HCT116 (cell line): ENCODE measurements at places on chromosomes 5 and 9.

DNA sequence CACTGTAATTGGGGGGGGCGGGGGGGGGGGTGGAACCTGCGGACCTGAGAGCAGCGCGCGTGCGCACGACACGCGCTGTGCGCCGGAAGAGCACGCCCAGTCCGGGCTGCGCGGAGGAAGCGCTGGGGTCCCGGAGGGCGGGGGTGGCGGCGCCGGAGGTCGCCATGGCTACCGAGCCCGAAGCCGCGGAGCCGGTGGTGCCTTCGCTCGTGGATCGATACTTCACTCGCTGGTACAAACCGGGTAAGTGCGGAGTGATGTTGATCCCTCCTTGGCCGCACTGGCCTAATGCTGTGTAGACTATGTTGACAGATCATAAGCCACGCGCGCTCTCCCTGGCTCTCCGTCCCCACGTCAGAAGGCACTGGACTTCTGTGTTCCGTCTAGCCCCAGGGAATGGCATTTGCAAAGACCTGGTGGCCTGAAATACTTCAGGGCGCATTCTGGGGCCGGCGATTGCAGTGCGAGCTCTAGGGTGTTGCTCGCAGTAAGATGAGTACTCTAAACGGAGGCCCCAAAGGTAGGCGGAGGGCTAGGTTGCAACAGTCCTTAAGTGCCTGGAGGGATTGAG, at the start of gene ABITRAM:
ABITRAM (plus strand) TSS at position 78 of the 571 bp plus-strand sequence; CDS start at position 165, 87 bp downstream.
- peak within 1 kb of the TSS; percentile 83 for H3K27ac ChIP-seq
- peak; percentile 57 for DNase-seq
- H3K4me1 ChIP-seq, result peaks cover 14% of the 10 kb centered on the region
- H3K27me3 ChIP-seq, result no peaks in the 10 kb centered on the region

- no peaks in the 10 kb centered on the region for H3K4me1 ChIP-seq
- no peak for DNase-seq
- H3K4me3 ChIP-seq, result no peak overlapping the region
- no peaks in the 10 kb centered on the region for H3K36me3 ChIP-seq
These were observed 210.8 kb downstream of the NFIB start for GRCh38 chr9:14103115-14103514.

DNA sequence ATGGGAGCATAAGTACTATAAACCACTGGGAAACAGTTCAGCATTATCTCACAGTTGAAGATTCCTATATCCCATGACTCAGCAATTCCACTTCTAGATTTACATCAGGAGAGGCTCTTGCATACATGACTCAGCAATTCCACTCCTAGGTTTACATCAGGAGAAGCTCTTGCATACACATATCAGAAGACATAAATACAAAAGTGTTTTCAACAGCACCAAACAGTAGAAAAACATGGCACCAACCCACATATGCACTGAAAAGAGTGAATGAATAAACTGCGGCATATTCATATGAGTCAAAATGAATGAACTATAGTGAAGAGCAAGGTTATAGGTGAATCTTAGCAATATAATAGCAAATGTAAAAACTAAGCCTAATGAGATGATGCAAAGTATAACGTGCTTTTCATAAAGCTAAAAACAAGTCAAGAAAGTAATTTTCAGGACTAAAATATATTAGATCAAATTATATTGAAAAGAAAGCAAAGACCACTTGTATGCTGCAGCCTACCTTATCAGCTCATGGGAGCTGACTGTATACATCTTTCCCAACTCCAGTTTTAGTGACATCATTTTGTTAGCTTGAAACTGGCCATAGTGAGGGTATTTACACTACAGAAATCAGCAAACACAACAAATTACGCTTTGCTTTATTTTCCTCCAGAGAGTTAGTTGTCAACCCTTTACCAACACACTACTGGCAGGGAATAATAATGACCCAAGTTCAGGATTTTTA, 95.8 kb downstream of the ANKRD18B start:
- H3K4me3 ChIP-seq, result no peak overlapping the region
- no peak overlapping the region for H3K27ac ChIP-seq
- H3K27me3 ChIP-seq, result no peaks in the 10 kb centered on the region
- H3K4me1 ChIP-seq, result peaks cover 3% of the 10 kb centered on the region; the same call in 1 of the 2 replicates

- no peak for DNase-seq
- H3K27ac ChIP-seq, result no peak overlapping the region
- H3K4me3 ChIP-seq, result no peak overlapping the region
- H3K4me1 ChIP-seq, result no peaks in the 10 kb centered on the region
These were observed 212.3 kb upstream of the TMEM161B start for GRCh38 chr5:88480801-88481499.
